ENCODE measurements at places on chromosomes 7 and 10.

DNA sequence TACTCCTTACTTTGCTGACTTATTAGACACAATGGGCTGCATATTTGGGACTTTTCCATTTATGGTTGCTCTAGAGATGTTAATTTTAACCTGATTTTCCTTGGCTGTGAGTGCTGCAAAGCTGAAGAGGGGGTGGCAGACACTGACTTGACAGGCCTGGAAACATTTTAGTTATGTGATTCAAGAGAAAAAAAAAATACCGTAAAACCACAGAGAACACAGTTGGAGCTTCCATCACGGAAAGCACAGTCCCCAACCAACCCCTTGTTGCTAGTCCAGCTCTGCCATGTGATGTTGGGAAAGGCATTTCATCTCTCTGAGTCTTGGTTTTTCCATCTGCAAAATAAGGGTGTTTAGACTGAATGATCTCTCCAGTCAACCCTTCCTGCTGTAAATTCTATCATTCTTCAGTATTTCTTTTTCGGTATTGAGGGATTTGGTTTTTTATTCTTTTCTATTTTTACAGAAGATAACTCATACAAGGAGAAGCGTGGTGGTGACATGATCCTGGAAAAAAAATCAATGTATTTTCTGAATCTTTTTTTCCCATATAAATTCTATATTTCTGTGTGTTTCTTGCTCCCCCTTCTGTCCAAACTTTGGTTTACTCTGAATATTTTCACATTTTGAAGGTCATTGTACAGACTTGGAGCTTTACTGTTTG lies 246.1 kb downstream of the REEP3 start:
- no peaks in the 10 kb centered on the region for H3K36me3 ChIP-seq
- H3K27me3 ChIP-seq: no peaks in the 10 kb centered on the region

DNA sequence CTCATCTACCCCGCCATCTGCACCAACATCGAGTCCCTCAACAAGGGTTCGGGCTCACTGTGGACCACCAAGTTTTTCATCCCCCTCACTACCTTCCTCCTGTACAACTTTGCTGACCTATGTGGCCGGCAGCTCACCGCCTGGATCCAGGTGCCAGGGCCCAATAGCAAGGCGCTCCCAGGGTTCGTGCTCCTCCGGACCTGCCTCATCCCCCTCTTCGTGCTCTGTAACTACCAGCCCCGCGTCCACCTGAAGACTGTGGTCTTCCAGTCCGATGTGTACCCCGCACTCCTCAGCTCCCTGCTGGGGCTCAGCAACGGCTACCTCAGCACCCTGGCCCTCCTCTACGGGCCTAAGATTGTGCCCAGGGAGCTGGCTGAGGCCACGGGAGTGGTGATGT lies 34.6 kb upstream of the CDH23 start:
- DNase-seq: no peak
- H3K27ac ChIP-seq: no peak overlapping the region
- H3K4me1 ChIP-seq: no peaks in the 10 kb centered on the region
- H3K27me3 ChIP-seq: no peaks in the 10 kb centered on the region
- peaks cover 5% of the 10 kb centered on the region for H3K36me3 ChIP-seq

GRCh38 chr7:51126813-51127617 lies 189.6 kb downstream of the COBL start:
- no peak for DNase-seq
- no peak overlapping the region for H3K4me3 ChIP-seq
- no peaks in the 10 kb centered on the region for H3K36me3 ChIP-seq
- H3K4me1 ChIP-seq: no peaks in the 10 kb centered on the region
- H3K27me3 ChIP-seq: no peaks in the 10 kb centered on the region

DNA sequence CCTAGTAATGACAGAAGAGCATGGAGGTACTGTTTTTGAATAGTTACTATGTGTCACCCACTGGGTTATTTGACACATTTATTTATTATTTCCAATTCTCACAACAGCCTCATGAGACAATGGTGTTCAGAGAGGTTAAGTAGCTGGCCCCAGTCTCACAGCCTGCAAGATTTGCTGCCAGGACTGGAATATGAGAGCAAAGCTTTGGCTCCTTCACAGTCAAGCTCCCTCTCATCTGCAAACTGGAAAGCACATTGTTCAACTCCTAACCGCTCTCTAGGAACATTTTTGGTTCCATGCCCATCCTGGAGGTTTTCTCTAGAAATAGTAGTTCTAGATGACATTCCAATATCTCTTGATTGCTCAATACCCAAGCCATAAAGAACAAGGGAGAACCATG lies 75.5 kb upstream of the CXCL12 start:
- no peak overlapping the region for H3K27ac ChIP-seq
- DNase-seq: no peak
- no peak overlapping the region for H3K4me3 ChIP-seq
- H3K36me3 ChIP-seq: no peaks in the 10 kb centered on the region

- no peaks in the 10 kb centered on the region for H3K27me3 ChIP-seq
- H3K4me1 ChIP-seq: peaks cover 17% of the 10 kb centered on the region
- H3K27ac ChIP-seq: peak overlapping the region; percentile 61
- H3K36me3 ChIP-seq: no peaks in the 10 kb centered on the region
These were observed 60.4 kb downstream of the DNAJB6 start for GRCh38 chr7:157397036-157397720.

GRCh38 chr7:135811506-135811905 lies 62.9 kb upstream of the FAM180A start:
- H3K4me1 ChIP-seq: peaks cover 40% of the 10 kb centered on the region
- no peak overlapping the region for H3K27ac ChIP-seq
- no peak overlapping the region for H3K4me3 ChIP-seq
- no peaks in the 10 kb centered on the region for H3K36me3 ChIP-seq
- H3K27me3 ChIP-seq: no peaks in the 10 kb centered on the region
- no peak for DNase-seq
